Tracheal epithelial cell (primary cell): ENCODE measurements at places on chromosomes 5 and 9. TPM values are rescaled to one million over a fixed set of nuclear protein-coding genes. Genes with fewer than 3 reads are reported as not detected.

The CDC25C gene
- total RNA-seq: 0.72 TPM in 1 of 2 replicates, not detected in the other

The HRCT1 gene
- 0.85 TPM in 1 of 2 replicates, not detected in the other for total RNA-seq

The CRB2 gene
- total RNA-seq: under 0.01 TPM in 1 of 2 replicates, not detected in the other

The SLC36A3 gene
- not detected in 2 replicates for total RNA-seq

The SV2C gene
- total RNA-seq: not detected in 2 replicates

The FCN2 gene
- not detected in 2 replicates for total RNA-seq

The KLHL3 gene
- 1.1 and 4.8 TPM in 2 replicates for total RNA-seq

The HSD17B4 gene
- total RNA-seq: 142 and 187 TPM in 2 replicates

The PCDHB15 gene
- total RNA-seq: 0.21 and 0.24 TPM in 2 replicates

The OBP2B gene
- not detected in 2 replicates for total RNA-seq

The PCDHB8 gene
- under 0.01 TPM in 2 replicates for total RNA-seq

The ZER1 gene
- total RNA-seq: 15.8 and 23.4 TPM in 2 replicates

The MED22 gene
- 17.6 and 20.2 TPM in 2 replicates for total RNA-seq

The BARHL1 gene
- total RNA-seq: not detected in 2 replicates

The RASA1 gene
- 23.7 and 46.3 TPM in 2 replicates for total RNA-seq

The PPP2R2B gene
- total RNA-seq: 0.48 and 0.64 TPM in 2 replicates

The HTR1A gene
- total RNA-seq: not detected in 2 replicates
